ENCODE measurements at places on chromosomes 5 and 9. TPM values are rescaled to one million over a fixed set of nuclear protein-coding genes. Genes with fewer than 3 reads are reported as not detected.

Gene TMEM174
- not detected for total RNA-seq

Gene CAVIN4
- total RNA-seq, result 8.8 TPM

Gene PCDHA5
- 9.9 TPM for total RNA-seq

Gene FOXI1
- total RNA-seq, result not detected

Gene AGXT2
- total RNA-seq, result 0.23 TPM

Measured in diencephalon (tissue), 1 donor.